ENCODE measurements at places on chromosomes 1 and 21. TPM values are rescaled to one million over a fixed set of nuclear protein-coding genes. Genes with fewer than 3 reads are reported as not detected.

Gene ELAPOR1
- not detected for total RNA-seq

Gene CELA2B
- total RNA-seq: not detected

Gene CASZ1
- 2.0 TPM for total RNA-seq

Gene RGL1
- 62.0 TPM for total RNA-seq
